Activated T-helper 1 cell treated with anti-CD3 and anti-CD28 coated beads, Interleukin-12 subunit alpha, Interleukin-12 subunit beta, Interleukin-2, Interleukin-4 antibody, amounts not matched to agents 30 ng/mL and 10 ng/mL and 1 ng/mL, durations not matched to agents 14 hours and 24 hours and 36 hours (primary cell): ENCODE measurements at places on chromosomes 13 and 19. TPM values are rescaled to one million over a fixed set of nuclear protein-coding genes. Genes with fewer than 3 reads are reported as not detected.

PCDH8 gene
- not detected in 2 replicates for total RNA-seq

- H3K27me3 ChIP-seq: no peaks in the 10 kb centered on the region
- no peak overlapping the region for H3K27ac ChIP-seq
- H3K4me3 ChIP-seq: no peak overlapping the region
- DNase-seq: no peak
- H3K36me3 ChIP-seq: no peaks in the 10 kb centered on the region
Measured at GRCh38 chr19:22026687-22027086, 15.9 kb upstream of the ZNF208 start.

ZNF726 gene
- 10.7 and 12.6 TPM in 2 replicates for total RNA-seq

SSC5D gene
- total RNA-seq: 0.24 and 0.65 TPM in 2 replicates

ZNF573 gene
- total RNA-seq: 3.7 and 5.6 TPM in 2 replicates

GRCh38 chr13:46571189-46571908 lies 18.4 kb downstream of the LRCH1 start:
- no peaks in the 10 kb centered on the region for H3K27me3 ChIP-seq
- H3K27ac ChIP-seq: peak overlapping the region; percentile 35
- H3K36me3 ChIP-seq: peaks cover 3% of the 10 kb centered on the region
- peaks cover 43% of the 10 kb centered on the region for H3K4me1 ChIP-seq
- no peak for DNase-seq

GRCh38 chr13:97953376-97953970 lies at the start of gene IPO5:
IPO5 (plus strand) TSS chr13:97953675; CDS start chr13:97976697, 23,022 bp downstream.
- H3K36me3 ChIP-seq: no peaks in the 10 kb centered on the region
- no peak within 1 kb of the TSS for H3K4me3 ChIP-seq
- no peaks in the 10 kb centered on the region for H3K4me1 ChIP-seq
- DNase-seq: no peak
- no peaks in the 10 kb centered on the region for H3K27me3 ChIP-seq

GRCh38 chr19:7348587-7349230 lies at the start of gene ARHGEF18:
ARHGEF18 (plus strand) TSS chr19:7348937; CDS start chr19:7362891, 13,954 bp downstream.
- peak within 1 kb of the TSS; percentile 87 for H3K4me3 ChIP-seq
- peak within 1 kb of the TSS; percentile 78 for H3K27ac ChIP-seq
- H3K36me3 ChIP-seq: peaks cover 8% of the 10 kb centered on the region
- H3K4me1 ChIP-seq: peaks cover 61% of the 10 kb centered on the region
- no peaks in the 10 kb centered on the region for H3K27me3 ChIP-seq

- DNase-seq: no peak
- no peaks in the 10 kb centered on the region for H3K27me3 ChIP-seq
- H3K27ac ChIP-seq: no peak overlapping the region
- H3K4me3 ChIP-seq: no peak overlapping the region
Measured at GRCh38 chr13:47519626-47520025, 481.4 kb downstream of the SUCLA2 start.

DNA sequence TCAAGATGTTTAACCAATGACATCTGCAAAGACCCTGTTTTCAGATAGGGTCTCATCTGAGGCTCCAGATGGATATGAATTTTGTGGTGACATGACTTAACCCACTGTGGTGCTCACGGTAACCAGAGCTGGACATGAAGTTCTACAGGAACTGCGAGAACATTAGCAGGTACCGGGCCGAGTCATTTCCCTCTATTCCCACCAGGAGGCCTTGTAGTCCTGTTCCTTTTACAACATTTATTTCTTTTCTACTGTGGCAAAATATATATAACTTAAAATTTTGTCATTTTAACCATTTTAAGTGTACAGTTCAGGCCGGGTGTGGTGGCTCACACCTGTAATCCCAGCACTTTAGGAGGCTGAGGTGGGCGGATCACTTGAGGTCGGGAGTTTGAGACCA lies 7.6 kb upstream of the TSPAN16 start:
- H3K27ac ChIP-seq: no peak overlapping the region
- H3K27me3 ChIP-seq: peaks cover 32% of the 10 kb centered on the region
- peaks cover 1% of the 10 kb centered on the region for H3K4me1 ChIP-seq
- no peaks in the 10 kb centered on the region for H3K36me3 ChIP-seq

GARIN5A gene
- total RNA-seq: 0.39 and 0.88 TPM in 2 replicates
